ENCODE measurements at places on chromosomes 11 and 22.

GRCh38 chr11:3669742-3670183, 1.4 kb downstream of the CHRNA10 start:
- no peak for DNase-seq

GRCh38 chr11:14029971-14030920, 67.7 kb downstream of the SPON1 start:
- DNase-seq: no peak

DNA sequence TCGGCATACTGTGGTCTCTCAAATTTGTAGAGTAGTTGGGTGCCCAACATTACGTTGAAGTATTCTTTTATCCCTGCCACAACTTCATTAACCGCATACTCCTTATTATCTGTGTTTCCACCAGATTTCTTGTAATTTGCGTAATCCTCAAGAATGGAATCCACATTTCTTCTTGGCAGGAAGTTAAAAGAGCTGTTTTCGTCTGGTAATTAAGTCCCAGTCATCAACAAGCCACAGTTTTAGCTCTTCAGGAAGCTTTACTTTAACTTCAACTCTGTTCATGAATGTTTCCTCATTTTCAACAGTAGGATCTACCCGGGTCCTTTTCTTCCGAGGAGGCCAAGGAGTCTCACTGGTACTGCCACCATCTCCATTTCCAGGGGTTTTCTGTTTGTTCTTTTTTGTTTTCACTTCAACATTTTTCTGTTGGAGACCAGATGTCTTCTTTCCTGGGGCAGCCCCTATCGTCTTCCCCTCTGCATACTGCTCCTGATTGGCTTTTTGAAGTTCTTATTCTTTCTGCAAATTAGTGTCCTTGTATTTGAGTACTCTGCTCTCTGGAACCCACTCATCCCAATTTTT, 30.3 kb downstream of the PDE3B start:
- no peak for DNase-seq

DNA sequence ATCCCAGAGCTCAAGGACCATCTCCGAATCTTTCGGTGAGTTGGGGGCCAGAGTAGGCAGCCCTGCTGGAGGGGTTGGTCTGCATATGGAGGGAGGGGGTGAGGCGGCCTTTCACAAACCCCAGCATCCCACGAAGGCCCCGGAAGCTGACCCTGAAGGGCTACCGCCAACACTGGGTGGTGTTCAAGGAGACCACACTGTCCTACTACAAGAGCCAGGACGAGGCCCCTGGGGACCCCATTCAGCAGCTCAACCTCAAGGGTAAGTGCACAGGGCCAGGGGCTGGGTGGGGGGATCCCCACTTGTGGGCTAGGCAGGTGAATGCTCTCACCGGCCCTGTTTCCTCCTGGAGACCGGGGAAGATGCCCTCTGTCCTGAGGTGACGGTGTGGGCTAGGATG, 6.2 kb downstream of the TRPT1 start:
- no peak for DNase-seq

- no peak for DNase-seq
These were observed 101.7 kb downstream of the ABTB2 start for GRCh38 chr11:34256150-34256549.

Measured in CD4-positive, alpha-beta T cell treated with Interleukin-10 for 1 hour (primary cell).